ENCODE measurements at places on chromosomes 5 and 9.

DNA sequence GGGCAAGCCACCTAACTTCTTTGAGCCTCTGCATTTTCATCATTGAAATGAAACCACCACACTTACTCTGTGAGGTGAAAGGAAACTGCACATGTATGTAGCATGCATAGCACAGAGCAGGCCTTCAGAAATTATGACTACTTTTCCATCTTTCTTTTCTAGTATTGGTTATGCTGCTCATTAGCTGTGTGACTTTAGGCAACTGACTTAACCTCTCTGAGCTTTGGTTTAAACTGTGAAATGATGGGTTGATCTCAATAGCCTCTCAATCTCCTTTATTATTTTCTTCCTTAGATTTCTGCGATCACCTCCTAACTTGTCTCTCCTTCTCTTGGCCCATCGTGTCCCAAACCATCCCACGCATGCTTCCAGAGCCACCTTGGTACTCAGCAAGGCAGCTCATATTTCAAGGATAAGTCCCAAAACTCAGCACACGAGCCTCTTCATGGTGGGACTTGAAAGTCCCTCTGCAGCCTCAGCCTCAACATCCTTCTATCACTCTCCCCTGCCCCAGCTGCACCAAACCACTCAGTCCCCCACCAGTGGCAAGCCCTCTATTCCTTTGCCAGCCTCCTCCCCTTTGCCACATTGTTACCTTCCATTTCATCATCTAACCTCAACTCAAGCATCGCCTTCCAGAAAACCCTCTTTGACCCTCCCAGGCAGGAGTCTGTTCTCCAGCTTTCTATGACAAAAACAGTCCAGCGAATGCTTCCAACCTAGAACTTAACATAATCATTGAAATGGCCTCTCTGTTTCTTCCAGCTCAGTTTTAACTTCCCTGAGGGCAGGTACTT lies 60.3 kb upstream of the DNAH5 start:
- no peak for DNase-seq

- no peak for DNase-seq
Observed at GRCh38 chr5:88395264-88395663, 126.6 kb upstream of the TMEM161B start.

DNA sequence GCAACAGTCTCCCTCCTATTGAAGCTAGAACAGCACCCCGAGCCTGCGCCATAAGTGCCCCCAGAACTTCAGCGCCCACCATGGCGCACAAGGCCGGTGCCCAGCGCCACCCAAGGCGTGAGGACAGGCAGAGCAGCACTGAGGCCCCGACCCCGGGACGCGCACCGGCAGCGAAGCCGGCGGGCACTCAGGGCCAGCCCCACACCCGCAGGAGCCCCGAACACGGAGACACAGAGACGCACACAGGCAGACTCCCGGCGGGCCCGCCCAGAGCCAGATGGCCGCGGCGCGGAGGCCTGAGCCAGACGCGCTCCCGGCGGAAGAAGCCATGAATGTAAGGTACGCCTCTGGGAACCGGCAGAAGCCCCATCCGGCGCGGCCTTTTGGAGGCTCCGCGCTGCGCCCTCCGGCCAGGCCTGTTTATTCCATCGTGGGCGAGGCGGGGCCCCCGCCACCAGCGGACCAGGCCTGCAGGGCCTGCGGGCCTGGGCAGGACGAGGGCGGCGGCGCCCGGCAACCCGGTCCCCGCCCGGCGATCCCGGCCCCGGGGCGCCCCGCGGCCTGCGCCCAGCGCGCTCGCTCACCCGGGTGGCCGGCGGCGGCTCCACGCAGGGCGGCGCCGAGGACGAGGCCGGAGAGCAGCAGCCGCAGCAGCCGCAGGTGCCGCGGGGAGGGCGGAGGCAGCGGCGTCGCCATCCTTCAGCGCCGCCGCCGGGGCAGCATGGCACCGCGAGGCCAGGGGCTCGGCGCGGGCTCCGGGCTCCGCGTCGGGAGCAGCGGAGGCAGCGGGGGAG lies 486 bp downstream of the NPDC1 start:
- DNase-seq: peak; percentile 67

- peak; percentile 52 for DNase-seq
Observed at GRCh38 chr5:132227485-132228240, at the start of gene P4HA2. Gene P4HA2 (minus strand): TSS chr5:132227853. CDS start chr5:132218626, 9,227 bp downstream.

DNA sequence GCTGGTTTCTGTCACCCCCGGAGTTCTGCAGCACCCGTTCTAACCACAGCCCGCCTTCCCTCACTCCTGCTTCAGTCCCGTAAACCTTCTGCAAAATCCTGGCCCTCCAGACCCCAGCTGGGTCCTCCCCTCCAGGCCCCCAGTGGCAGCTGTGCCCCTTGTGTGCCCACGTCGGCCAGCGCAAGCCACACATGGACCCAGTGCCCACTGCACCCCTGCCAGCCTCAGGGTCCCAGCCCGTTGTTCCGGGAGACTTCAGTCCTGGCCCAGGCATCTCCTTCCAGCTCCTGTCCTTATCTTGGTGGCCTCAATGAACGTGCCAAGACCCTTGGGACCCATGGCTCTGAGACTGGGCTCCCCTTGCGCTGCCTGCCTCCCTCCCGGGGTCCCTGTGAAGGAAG lies 43.2 kb downstream of the EXD3 start:
- DNase-seq: no peak

Data from nucleus accumbens (tissue), 56 donors.